ENCODE measurements at places on chromosomes 7 and 10.

DNA sequence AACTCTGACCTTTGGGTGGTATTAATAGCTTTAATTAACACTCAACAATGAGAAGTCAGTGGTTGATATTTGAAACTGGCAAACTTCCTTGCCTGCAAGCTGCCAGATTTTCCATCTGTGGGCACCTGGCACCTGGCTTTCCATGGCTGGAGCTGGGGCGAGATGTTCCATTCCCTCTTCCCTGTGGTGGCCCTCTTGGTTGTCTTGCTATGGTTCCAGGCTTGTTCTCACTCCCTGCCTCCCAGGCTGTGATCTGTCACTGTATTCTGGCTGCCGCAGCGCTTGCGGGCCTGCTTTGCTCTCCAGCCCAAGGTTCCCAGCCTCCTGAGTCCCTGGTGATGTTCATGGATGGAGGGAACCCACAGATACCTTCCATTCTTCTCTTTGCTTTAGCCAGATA, 201.0 kb downstream of the FRMD4A start:
- DNase-seq: no peak

GRCh38 chr10:105968666-105969065, 1195.8 kb downstream of the SORCS1 start:
- no peak for DNase-seq

GRCh38 chr10:78337016-78337415, 303.4 kb downstream of the RPS24 start:
- DNase-seq: no peak

DNA sequence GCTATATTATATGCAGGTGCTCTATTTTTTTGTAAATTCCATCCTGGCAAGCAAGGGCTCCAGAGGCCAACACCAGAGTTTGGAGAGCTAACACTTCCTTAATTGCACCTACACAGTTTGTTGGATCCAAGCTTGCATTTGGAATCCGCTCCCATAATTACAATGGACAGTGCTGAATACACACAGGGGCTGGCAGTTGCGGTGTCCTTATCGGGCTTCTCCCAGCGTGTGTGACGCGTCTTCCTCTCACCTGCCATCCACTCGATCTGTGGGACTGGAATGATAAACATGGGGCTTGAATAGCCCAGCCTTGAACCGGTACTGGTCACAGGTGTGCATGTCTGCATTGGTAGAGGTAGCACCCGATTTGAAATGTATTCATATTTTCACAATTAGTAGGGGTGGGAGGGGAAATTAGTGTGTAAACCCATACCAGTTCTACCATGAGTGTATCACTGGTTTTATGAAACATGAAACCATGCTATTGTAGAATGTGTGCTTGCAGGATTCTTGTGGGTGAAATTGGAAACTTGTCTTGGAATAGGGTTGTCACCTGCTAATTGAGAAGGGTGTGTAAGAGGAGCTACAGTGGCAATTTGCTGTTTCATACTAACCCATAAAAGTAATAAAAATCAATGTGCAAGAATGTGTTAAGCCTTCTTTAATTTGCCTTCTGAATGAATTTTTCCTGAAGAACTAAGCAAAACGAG, 316.5 kb downstream of the WDR11 start:
- no peak for DNase-seq

DNA sequence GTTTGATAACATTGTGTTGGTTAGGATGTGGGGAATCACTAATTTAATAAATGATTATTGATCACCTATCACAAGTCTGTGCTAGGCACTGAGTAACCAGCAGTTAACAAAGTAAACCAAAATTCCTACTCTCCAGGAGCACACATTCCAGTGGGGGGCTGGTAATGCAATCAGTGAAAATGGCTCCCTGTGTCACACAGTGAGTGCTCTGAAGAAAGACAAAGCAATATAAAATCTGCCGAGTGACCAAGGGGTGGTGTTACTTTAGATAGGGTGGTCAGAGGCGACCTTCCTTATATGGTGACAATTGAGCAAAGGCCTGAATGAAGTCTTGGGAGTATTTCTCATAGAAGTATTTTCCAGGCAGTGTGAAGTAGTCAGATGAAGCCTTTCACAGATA, 13.6 kb upstream of the SMC3 start:
- peak; percentile 93 for DNase-seq

- DNase-seq: no peak
These were observed 129.8 kb downstream of the PPP1R17 start for GRCh38 chr7:31816810-31817209.

DNA sequence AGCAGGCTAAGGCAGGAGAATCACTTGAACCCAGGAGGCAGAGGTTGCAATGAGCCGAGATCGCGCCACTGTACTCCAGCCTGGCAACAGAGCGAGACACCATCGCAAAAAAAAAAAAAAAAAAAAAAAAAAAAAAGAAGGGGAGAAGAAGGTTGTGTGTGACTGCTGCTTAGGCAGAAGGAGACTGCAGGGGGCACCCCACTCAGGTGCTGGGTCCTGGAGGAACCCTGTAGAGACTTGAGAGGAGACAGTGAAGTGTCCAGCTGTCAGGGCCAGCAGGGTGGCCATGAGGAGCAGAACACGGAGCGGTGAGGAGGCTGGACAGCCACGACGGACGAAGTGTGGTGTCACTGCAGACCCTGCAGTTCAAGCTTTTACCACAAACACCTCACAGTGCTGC, 99.0 kb upstream of the NMT2 start:
- no peak for DNase-seq

GRCh38 chr10:49324711-49325110, 25.7 kb downstream of the C10orf71 start:
- peak; percentile 62 for DNase-seq

DNA sequence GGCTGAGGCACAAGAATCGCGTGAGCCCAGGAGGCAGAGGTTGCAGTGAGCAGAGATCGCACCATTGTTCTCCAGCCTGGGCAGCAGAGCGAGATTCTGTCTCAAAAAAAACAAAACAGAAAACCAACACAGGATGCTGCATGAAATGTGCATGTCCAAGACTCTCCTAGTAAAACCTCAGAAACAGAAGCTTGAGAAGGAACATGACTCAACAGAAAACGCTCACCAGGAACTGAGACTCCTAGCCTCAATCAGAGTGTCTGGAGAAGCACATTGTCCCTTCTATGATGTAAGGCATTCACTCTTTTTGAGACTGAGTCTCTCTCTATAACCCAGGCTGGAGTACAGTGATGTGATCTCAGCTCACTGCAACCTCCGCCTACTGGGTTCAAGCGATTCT, 168.3 kb downstream of the MYOF start:
- DNase-seq: no peak

DNA sequence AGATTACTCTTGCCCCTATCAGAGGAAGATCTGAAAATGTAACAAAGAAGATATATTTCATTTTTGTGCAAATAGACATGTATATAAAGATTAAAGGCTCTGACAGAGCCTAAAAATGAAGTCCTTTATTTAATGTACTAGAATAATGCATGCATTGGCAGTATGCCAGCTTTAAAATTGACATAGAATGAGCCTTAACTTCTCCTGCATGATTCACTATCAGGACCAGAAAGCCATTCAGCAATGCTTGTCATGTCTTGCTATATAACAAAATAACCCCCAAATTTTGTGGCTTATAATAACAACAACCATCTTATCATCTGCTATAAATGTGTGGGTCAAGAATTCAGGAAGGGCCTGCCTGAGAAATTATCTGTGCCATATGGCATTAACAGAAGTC, 411.9 kb downstream of the GRM8 start:
- DNase-seq: no peak

DNA sequence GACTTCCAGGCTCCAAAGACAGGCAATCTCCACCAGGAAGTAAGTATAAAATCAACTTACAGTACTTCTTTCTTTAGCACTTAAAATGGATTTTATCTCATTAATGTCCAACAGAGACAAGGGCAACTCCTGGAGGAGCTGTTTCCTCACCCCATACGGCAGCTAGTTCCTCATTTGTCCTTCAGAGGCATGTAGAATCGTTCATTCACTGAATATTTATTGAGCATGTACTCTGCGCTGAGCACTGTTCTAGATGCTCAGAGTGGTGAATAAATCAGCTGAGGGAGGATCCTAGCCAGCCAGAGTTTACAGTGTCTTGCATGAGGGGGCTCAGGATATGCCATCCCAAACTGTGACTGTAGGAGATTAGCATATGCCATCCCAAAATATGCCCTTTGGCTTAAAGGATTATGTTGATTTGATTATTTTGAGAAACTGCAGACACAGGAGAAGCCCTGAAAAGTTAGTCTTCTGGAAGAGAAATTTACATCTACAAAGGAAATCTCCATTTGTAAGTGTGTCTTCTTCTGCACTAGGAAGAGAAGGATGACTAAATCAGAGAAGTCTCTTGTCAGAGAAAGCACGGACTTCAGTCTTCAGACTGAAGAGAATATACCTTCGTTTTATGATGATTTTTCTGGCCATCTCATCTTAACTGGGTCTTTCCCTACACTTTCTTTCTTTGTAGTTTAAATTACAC, 66.9 kb downstream of the BAMBI start:
- DNase-seq: no peak

DNA sequence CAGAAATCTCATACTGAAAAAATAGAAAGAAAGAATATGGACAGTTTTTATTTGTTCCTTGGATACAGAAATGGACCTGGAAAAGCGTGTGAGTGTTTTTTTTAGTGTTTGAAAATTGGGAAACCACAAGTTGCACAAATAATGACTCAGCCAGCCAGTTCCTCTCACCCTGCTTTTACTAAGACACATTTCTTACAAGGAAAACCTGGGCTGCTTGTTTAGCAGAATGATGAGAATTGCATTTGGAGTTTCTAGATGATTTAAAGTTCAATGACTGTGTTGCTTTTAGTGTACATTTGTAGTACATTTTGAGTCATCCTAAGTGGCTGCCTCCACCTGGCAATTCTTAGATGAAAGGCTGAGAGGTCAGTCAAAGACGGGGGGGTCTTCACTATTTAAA, 218.7 kb downstream of the ABCA13 start:
- DNase-seq: no peak

DNA sequence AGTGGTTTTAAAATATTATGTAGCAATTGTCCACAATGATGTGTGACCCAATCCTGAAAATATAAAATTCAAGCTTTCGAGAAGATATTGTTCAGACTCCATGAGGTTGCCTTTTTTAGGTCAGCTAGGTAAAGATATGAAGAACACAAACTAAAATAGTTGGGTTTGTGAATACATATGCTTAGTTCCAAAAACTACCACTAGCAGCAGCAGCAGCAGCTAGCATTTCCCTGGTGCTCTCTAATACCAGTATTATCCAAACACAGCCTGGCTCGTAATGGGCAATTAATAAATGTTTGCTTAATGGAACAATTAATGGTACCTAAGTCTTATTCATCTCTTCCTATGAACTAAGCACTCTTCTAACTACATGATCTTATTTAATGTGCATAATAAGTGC, 362.5 kb downstream of the MALRD1 start:
- no peak for DNase-seq

GRCh38 chr7:116222501-116222900, 12.2 kb downstream of the TES start:
- no peak for DNase-seq
